ENCODE measurements at places on chromosomes 11 and 22. TPM values are rescaled to one million over a fixed set of nuclear protein-coding genes. Genes with fewer than 3 reads are reported as not detected.

GRCh38 chr22:46750863-46751443, 11.5 kb upstream of the TBC1D22A start:
- no peak for DNase-seq

The FOLR3 gene
- 4.3 TPM for total RNA-seq

The DNAJB13 gene
- total RNA-seq = not detected

DNA sequence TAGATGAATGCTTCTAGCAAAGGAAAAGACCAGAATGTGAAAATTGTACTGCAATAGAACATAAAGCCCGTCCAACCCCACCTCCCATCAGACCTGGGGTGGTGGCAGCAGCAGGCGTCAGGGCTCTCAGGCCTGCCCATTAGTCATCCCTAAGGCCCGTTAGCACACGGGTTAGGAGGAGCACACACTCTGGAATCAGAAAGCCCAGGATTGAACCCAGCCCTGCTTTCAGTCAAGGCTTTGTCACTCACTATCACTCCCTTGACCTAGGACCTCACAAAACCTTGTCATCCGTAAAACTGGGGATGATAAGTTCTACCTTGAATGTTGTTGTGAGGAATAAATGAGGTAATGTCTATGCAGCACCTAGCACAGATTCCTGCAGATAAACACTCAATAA, 26.9 kb downstream of the MICAL3 start:
- peak; percentile 69 for DNase-seq

DNA sequence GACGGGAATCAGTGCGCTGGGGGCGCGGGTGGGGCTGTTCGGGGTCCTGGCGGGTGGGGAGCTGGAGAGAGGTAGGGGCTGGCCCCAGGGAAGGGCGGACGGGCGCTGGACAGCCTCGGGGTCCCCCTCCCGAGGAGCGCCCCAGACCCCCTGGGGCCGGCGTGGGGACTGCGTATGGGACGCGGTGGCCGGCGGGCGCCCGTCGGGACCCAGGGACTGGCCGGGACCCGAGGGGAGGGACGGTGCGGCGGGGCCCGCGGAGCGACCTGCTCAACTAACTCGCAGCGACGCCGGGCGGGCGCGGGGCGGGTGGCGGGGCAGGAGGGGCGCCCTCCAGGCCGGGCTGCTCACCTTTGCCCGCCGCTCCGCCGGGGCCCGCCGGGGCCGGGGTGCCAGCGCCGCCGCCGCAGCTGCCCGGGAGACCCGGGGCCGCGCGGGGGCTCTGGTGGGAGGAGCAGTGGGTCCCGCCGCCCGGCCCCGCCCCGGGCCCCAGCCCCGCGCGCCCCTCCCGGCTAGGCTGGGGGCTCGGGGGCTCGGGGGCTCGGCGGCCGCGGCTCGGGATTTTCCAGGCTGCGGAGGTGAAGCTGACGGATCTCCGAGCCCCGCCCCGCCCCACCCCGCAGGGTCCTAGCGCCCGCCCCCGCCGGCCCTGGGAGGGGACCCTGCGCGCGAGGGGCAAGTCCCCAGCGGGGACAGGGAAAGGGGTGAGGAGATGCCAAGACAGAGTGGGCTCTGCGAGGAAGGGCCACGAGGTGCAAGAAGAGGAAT, 12.3 kb downstream of the STARD10 start:
- peak; percentile 34 for DNase-seq

DNA sequence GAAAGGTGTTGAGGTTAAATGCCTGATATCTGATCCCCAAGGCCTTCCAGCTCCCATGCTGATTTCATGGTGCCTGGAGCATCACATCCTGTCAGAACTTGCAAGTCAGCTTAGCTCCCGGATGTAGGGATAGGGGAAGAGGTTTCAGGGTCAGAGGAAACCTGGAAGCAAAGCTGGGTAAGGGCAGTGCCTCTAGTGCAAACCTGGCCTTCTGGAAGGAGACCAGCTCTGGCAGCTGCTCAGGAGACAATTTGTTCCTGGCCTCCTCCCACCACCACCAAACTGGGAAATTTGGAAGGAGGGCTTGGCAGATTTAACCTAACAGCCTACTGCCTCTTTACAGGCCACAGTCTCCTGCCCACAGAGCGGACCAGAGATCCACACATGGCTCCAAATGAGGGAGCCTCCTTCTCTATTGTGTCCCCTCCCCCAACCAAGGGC, 9.2 kb upstream of the TSKU start:
- no peak for DNase-seq

GRCh38 chr11:746289-747157, 741 bp upstream of the TALDO1 start:
- peak; percentile 52 for DNase-seq

DNA sequence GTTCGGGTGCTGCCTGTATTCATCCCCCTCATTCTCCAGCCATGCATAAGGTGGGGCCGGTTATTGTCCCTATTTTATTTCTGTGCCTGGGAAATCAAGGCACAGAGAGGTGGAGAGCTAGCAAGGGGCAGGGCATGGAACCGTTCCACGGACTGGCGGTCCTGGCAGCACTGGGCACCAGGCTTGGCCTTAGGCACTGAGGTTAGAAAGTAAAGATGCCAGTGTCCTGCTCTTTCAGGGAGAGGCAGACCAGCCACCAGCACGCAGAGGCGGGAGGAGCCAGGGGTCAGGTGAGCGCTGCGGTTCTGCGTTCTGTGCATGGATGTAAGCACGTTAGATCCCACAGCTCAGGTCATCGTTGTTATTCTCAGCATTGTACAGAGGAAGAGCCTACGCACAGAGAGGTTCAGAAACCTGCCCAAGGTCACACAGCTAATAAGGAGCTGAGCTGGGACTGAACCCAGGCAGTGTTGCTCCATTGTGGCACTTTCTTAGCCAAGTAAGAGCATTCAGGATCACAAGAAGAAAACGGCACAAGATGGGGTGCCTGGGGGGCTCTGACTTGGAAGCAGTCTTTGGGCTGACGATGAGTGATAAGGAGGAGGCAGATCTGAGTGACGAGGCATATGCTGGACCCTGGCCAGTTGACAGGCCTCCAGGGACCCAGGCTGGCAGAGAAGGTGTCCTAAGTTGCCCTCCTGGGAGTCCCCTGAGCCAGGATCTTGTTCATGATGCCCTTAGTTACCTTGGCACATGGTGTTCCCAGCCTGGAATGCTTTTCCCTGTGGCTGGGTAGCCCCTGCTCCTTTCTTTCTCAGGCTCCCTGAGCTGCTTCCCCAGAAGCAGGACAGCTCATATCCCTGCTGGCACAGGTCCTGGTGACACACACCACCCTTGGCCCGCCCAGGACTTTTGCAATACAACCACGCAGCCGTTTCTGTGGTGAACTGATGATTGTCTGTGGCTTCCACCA, 41.1 kb downstream of the OSBPL5 start:
- DNase-seq = peak; percentile 99

The PDE2A gene
- total RNA-seq = 0.25 TPM

Data from GM23248 (cell line).